ENCODE measurements at places on chromosomes 1 and 21.

- DNase-seq, result no peak
Observed at GRCh38 chr1:110061341-110061740, 9.1 kb downstream of the ALX3 start.

- DNase-seq, result no peak
Observed at GRCh38 chr21:41605178-41605933, 97.4 kb upstream of the TMPRSS2 start.

- peak; percentile 76 for DNase-seq
Observed at GRCh38 chr1:226984521-226985238, 44.6 kb downstream of the COQ8A start.

DNA sequence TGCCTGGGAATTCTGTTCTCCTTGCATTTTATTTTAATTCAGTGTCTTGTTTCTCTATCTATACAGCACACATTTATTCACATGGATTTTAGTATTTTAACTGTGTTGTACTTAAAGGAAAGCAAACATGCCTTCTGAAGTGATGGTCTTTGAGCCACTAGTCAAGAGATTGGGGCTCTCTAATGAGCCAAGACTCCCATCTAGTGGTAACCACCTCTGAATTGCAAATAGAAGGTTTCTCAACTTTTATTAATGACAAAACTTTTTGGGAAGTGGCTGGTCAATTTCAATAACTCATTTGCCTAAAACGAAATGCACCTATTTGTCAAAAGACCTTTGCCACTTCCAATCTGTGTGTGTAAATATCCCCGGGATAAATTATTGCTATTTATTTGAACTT lies 199.6 kb downstream of the LTN1 start:
- no peak for DNase-seq

DNA sequence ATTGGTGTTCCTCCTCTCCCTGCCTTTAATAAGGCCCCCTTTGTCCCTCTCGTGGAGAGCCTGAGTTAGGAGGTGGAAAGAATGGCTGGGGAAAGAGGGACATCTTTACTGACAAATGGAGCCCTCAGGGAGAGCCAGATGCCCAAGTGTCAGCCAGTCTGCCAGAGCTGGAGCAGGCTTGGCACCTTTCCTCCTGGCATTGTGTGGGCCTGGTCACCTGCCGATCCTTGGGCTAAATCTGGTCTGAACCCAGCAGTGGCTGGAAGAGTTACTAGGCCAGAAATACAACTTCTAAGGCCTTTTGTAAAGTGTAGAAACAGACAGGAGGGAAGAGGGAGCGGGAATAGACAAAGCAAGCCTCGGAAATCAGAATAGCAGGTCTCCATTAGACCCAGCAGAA lies 24.9 kb downstream of the VANGL1 start:
- no peak for DNase-seq

GRCh38 chr1:50109647-50110075 lies 941 bp downstream of the ELAVL4 start:
- peak; percentile 71 for DNase-seq

Measured in NCI-H1694 (cell line).